GM12865 (cell line): ENCODE measurements at places on chromosomes 1 and 21.

- DNase-seq: no peak
Measured at GRCh38 chr1:81128079-81128478, 672.7 kb upstream of the ADGRL2 start.

DNA sequence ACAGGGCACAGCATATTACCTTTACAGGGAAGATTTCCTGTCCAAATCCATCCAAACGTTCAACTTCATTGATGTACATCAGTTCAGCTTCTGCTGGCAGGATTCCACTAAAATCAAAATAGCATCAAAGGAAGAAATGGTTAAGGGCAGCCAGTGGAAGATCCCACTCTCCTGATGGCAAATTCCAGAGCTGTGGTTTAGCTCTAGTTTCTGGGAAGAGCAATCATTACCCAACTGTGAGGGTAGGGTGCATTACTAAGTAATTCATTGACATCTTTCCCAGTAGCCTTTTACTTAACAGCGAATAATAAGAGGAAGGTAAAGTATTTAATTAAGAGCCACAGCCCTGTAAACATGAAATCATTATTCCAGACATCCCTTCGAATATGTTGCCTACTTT, 120.7 kb downstream of the SMYD2 start:
- no peak for DNase-seq

DNA sequence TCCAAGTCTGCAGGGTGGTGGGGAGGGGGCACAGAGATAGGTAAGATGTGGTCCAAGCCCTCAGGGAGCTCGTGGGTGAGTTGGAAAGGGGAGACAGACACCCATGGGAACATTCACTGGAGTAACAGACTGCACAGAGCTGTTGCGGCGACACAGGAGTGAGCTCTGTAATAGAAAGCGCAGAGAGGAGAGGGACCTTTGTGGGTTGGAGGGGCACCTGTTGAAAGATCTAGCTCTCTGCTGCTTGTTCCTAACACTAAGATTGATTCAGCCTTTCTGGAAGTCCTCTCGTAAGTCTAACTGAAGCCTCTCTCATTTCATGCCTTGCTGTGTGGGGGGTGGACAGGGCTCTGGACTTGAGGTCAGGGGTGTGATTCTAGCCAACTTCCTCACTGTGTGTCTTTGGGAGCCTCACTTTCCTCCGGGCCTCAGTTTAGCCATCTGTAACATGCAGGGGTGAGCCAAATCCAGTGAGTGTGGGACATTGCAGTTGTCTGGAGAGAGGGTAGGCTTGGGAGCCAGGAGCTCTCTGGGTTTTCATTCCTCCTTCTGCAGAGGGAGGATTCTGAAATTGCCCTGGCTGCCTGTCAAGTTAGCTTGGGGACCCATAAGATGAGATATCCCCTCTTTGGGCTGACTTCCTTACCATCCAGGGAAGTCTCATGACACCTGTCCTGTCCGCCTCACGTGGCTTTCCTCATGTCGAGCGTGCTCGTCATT, 2.0 kb upstream of the ACOT11 start:
- DNase-seq: no peak

DNA sequence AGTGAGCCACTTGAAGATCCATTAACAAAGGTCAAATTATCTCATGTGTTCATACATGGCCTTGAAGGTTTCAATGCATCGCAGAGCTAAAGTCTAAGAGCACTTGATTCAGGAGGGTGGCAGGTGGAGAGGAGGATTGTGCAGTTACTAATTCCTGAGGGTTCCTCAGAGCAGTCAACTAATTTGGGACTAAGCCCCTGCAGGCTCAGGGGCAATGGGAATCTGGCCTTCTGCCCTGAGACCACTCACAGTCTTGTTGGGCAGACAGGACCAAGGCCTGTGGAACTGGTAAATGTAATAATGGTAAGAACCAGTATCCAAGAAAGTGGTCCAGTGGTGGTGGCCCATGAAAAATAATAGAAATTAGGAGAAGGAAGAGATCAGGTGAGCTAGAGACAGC, 127.4 kb upstream of the HMGB4 start:
- no peak for DNase-seq

DNA sequence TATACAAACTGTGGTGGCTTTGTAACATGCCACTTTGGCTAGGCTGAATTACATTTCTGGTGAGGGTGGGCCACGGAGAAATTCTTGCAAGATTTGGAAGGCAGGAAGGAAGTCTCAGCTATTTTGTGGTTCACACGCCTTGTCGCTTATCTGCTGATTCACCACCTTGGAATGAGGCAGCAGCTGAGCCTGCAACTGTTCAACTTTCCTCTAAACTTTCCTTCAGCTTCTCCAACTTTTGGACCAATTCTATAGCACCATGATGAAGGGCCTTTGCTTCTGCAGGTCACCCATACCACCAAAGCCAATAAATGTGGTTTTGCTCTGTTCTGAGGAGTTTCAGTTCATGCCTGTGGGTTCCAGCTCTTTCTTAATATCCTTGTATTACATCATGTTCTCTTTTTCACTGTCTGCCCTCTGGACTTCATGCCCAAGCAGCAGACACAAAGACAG, 337.6 kb upstream of the SNX7 start:
- no peak for DNase-seq

DNA sequence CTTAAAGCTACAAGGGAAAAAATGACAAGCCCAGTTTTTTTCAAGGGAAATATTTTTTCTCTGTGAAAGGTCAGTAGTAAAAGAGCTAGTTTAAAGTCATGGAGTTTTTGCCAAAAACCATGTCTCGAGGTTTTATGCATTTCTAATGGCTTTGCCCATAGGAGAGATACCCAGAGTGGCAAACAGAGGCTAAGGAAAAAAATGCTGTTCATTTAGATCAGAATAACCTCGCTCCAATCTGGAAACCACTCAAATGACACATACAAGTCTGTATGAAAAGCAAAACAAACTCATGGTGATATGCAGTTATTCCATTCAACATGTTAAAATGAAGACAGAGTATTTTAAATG, 36.9 kb upstream of the EDEM3 start:
- DNase-seq: no peak

GRCh38 chr1:43992232-43992995, 1.0 kb downstream of the CCDC24 start:
- DNase-seq: no peak

GRCh38 chr1:78047631-78048030, 1.9 kb downstream of the GIPC2 start:
- DNase-seq: no peak

DNA sequence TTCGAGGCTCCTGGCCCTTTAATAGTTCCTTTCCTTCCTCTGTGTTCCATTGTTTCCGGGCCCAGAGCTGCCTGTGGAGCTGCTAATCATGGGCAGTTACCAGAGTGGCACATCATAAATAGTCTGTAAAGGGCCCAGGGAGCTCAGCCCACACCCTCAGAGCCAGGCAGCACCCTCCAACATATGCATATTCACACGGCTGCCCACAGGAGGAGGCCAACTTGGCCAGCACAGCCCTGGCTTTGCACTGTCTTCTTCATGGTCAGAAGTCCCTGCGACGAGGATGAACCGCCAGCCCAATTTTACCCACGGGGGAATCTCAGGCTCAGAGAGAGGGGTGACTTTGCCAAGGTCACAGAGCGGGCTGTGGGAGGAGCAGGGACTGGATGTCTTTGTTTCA, 172.5 kb downstream of the TRABD2B start:
- DNase-seq: no peak

GRCh38 chr1:229171934-229172333, 99.0 kb upstream of the RAB4A start:
- no peak for DNase-seq

DNA sequence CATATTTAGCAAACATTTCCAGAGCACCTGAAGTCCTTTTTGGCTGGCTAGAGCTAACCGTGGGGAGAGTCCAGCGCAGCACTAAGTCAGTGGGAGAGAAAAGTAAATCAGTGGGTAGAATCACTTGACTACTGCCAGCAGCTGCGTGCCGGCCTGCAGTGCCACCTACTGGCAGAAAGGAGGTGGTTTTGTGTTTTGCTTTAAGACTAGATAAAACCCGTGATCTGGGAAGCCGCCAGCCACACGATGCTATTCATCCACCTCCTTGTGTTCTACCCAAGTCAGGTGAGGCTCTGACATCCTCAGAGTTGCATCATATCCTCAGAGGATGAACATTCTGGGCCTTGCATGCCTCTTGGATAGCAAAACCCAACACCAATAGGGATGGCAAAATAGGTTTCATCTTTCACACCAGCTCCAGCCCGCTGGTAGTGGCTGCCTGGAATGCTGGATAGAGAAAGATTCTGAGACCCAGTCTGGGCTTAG, 14.1 kb upstream of the HEYL start:
- peak; percentile 88 for DNase-seq

DNA sequence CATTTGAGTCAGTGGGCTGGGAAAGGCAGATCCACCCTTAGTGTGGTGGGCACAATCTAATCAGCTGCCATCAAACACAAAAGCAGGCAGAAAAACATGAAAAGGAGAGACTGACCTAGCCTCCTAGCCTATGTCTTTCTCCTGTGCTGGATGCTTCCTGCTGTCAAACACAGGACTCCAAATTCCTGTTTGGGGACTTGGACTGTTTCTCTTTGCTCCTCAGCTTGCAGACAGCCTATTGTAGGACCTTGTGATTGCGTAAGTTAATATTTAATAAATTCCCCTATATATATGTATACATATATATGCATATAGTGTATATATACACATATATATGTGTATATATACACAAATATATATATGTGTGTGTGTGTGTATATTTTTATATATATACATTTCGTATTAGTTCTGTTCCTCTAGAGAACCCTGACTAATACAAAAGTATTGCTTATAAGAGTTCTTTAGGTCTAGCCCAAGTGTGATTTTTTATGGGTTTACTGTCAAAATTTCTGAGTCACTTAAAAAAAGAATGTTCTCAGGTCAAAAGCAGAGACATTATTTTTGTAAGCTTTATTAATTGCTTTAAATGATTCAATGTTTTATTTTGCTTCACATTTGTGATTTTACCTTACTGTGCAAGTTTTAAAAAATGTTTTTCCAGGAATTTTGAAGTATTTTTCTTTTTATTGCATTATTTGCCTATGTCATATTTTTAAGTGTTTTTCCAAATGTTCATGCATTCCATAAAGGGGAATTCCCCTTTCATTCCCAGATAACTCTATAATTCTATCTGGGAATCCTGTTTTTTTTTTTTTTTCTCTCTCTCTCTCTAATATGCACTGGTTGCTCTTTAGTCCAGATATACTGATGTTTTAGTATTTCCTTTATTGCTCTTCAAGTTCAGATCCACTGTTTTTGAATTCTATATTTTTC, 92.1 kb upstream of the ADAMTS5 start:
- no peak for DNase-seq

DNA sequence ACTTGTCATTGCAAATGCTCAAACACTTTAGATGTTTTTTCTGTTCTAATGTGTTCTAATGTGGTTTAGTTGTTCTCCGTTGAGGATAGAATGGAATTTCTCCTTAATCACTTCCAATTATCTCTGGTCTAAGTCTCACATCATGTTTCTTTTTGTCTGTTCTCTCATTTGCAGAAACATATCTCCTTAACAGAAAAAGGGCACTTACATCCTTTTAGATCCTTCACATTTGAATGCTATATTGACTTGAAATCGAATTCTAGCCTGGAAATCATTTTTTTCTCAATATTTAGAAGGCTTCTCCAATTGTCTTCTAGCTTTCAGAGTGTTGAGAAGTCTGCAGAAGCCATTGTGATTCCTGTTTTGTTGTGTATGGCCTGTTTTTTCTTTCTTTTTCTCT, 7.3 kb upstream of the SAMSN1 start:
- DNase-seq: no peak

DNA sequence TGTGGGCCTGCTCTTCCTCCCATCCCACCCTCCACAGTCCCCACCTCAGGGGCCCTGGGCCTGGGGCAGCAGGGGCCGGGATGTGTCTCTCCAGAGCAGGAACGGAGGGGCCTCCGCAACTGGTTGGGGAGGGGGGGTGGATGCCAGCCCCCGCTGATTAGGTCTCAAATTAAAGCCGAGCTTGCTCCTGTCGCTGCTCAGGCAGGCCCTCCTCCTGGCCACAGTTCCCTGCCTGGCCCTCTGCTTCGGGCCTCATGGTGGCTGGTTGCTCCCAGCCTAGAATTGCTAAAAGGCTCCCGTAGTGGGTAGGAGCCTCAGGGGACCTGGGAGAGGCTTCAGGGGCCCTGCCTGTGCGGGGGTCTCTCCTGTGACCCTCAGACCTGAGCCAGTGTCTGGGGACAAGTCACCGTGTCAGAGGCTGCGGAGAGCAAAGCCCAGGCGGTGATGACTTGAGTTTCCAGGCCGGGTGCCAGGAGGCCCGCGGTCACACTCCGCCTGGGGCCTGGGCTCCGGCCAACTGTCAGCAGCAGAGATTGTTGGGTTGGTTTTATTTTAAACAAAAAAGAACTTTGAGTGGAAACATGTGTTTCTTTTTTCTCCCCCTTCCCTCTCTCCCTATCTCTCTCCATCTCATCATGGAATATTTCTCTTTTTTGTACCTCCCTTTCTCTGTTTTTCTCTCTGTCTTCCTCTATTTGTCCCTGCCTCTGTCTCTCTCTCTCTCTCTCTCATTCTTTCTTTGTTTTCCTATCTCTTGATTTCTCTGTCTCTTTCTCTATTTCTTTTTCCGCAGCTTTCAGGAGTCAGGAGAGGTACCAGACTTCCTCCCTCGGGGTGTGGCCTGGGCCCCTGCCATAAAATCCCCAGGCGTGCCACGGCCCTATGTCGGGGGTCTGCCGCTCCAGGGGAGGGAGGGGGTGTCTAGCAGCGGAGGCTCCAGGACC, 20.0 kb upstream of the EPHA2 start:
- DNase-seq: no peak

DNA sequence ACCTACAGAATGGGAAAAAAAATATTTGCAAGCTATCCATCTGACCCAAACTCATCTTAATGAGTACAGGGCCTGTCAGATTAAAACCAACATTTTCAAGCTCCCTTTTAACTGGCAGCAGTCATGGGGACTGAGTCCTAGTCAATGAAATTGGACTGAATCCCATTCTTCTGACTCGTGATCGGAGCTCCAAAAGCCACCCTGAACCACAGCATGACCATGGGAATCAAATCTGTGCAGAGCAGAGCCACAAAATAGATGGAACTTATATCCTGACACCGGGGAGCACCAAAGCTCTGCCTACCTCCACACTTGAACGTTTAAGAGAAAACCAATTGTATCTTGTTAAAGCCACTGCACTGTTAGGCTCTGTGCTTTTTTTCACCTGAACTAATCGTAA, 5.0 kb upstream of the RWDD3 start:
- DNase-seq: no peak

DNA sequence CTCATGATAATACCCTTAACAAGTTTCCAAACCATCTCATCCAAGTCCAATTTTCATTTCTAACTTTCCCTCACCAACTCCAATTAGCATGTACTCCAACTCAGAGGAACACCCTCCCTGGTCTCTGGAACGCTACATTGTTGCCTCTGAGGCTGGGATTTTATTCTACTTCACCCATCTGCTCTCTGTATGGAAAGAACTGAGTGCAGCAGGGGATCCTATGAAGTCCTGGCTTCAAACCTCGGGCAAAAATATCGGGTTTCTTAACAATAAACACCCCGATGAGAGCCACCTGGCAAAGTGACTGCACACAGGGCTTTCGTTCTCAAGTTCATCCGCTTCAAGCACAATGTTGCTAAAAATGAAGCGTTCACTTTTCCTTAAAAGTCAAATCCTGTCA, 99.6 kb downstream of the CRB1 start:
- no peak for DNase-seq

- no peak for DNase-seq
Measured at GRCh38 chr1:208164609-208165008, 79.6 kb downstream of the PLXNA2 start.
